Occipital lobe (tissue), 3 donors: ENCODE measurements at places on chromosomes 16 and 17. TPM values are rescaled to one million over a fixed set of nuclear protein-coding genes. Genes with fewer than 3 reads are reported as not detected.

DNA sequence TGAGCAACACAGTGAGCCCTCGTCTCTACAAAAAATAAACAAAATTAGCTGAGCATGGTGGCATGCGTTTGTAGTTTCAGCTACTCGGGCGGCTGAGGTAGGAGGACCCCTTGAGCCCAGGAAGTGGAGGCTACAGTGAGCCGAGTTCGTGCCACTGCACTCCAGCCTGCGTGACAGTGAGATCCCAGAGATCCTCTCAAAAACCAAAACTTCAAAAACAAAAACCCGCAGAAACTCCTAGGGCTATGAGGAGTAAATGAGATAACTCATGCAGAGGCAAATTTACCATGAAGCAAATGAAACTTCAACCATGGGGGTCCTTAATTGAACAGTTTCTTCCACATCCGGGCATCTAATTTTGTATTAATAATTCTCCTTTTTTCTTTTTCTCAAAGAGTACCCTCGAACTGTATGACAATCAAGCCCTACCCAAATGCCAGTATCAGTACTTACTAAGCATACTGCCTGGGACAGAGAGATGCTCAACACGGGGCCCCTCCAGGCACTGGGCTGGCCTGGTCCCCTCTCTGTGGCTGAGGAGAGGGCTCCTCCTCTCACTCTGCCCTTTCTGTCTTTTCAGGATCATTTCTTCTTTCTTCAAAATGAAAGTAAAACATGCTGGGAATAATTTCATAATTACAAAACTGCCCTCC, 789 bp upstream of the PIPOX start:
- DNase-seq, result no peak

DNA sequence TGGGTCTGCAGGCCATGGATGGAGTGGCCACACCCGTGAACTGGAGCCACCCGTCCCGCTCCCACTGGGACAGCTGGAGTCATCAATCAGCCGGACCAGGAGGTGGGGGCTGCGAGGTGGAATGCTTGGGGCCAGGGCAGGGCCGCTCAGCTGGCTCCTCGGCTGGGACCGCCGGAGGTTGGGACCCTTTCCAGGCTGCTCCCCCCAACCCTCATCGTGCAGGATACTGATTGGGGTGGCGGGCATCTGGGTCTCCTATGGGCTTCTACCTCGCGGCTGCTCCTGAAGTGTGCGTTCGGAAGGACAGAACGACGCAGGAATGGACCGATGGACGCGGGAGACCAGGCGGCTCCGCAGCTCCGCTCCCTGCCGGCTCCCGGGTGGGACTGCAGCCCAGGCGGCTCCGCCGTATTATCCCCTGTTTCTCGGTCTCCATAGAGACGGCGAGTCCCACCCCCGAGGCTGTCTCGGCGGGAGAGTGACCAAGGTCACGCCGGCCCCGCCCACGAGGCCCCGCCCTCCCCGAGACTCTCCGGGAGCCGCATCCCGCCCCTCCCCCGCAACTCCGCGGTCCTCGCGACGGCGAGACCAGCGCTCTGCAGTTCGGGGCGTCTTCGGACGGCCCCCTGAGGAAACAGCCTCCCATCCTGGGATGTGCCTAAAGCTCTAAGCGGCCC, at the start of gene TPPP3:
TPPP3 (minus strand) TSS at position 388 of the 677 bp plus-strand sequence. CDS start 2,387 bp downstream, outside the sequence.
- peak; percentile 70 for DNase-seq

DNA sequence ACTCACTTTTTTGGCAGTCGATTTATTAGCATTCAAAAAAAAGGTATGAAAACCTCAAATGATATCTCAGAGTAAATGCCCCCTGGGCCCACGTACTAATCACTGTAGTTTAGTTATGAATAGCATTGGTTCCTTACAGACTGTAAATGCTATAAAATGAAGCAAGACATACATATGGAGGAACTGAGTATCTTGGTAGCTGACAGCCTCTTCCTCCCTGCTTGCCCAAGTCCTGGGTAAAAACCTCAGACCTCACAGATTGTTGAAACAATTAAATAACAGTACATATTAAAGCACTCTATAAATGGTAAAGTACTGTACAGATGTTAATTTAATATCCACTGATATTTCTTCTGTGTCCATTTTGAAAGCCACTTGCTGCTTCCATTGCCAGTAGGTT, 33.2 kb upstream of the ABCC11 start:
- DNase-seq, result no peak

- no peak for DNase-seq
Measured at GRCh38 chr16:77168901-77169300, 22.1 kb upstream of the MON1B start.

DNA sequence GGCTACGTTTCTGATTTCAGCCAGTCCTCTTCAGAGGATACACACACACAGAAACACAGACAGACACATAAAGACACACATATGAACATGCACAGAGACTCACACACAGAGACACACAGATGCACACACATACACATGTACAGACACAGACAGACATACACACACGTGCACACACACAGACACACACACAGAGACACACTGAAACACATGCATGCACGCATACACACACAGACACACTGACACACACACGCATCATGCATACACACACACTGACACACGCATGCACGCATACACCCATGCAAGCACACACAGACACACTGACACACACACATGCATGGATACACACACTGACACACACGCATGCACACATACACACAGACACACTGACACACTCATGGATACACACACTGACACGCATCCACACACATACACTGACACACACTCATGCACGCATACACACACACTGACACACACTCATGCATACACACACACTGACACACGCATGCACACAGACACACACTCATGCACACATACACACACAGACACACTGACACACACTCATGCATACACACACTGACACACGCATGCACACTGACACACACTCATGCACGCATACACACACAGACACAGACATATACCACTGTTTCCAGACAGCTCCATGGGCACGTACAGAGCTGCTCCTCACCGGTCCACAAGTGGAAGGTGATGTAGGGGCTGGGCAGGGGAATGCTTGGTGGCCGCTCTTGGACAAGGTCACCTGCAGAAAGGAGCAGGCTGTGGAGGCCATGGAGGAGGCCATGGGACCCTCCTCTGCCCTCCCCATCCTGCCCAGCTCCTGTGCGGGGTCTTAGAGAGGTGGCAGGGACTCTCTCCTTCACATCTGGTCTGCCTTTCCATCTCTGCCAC, 30.1 kb upstream of the MFSD6L start:
- no peak for DNase-seq

GRCh38 chr17:32350666-32351418, 885 bp downstream of the ZNF207 start:
- DNase-seq, result no peak

DNA sequence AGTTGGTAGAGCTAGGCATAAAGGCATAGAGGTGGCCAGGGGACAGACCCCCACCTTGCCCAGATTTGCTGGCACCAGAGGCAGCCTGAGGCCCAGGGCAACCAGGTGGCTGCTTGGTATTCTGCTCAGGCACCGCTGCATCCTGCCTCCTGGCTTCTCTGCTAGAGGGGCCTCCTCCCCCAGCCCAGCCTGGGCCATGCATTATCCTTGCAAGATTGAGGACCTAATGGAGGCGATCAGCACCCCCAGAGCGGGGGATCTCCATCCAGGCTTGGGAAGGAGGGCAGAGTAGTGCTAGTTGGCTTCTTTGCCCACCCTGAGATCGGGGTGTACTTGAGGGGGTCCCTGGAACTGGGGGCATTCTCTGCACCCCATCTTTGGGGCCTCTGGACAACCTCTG, 23.8 kb downstream of the CDK5RAP3 start:
- no peak for DNase-seq

DNA sequence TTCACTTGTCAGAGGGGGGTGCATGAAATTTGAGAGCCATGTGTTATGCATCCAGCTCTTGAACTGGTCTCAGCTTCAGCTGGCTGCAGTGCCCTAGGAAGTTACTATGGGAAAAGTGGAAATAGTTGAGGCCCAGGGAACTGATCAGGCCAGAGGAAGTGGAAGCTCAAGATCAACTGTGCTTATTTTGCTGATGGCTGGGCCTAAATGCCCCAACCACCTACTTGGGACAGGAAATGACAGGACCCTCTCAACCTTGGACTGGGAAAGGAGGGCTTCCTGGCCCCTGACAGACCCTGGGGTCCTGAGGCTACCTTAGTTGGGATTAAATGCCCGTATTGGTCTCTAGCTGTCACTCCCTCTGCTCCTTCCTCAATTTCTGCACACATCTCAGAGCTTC, 1.2 kb upstream of the TAOK2 start:
- no peak for DNase-seq

GRCh38 chr16:17067882-17068281, 402.9 kb downstream of the XYLT1 start:
- no peak for DNase-seq

The RDM1 gene
- 0.62 TPM for total RNA-seq

The RND2 gene
- total RNA-seq, result 3.6 TPM

The ZNF624 gene
- 30.4 TPM for total RNA-seq

The CD300A gene
- total RNA-seq, result 3.3 TPM

The ACSM5 gene
- total RNA-seq, result 0.78 TPM

The CASKIN2 gene
- 4.8 TPM for total RNA-seq

The KCNH6 gene
- total RNA-seq, result 0.16 TPM
